Heart right ventricle (tissue), 16 donors: ENCODE measurements at places on chromosomes 12 and 14. TPM values are rescaled to one million over a fixed set of nuclear protein-coding genes. Genes with fewer than 3 reads are reported as not detected.

The RPL10L gene
- polyA plus RNA-seq: not detected

The AMN gene
- 0.15 TPM for polyA plus RNA-seq

The PLEKHH1 gene
- polyA plus RNA-seq: 2.3 TPM

The GLS2 gene
- 0.59 TPM for polyA plus RNA-seq

DNA sequence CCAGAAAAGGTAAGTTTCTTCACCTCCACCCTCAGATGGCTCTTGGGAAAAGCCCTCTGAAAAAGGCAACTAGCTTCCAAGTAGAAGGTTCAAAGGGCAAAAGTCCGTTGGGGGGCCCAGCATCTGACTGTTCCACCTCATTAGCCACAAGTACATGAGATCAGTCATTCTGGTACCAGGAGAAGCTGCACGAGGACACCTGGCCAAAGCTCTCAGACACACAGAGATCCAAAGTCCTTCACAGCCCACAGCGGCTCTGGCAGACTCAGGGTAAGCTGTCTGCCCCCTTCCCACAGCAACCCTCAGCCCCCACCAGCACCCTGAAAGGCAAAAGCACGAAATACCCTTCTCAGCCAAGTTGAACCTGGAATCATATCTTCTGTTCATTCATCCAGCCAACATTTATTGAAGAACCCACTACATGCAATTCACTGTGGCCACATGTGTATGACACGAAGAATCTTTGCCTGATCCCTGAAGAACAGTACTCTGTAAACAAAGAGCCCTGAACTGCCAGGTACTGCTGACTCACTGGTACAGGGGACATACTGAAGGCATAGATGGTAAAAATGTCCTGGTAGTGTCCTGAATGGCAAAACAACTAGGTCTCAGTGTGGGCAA is 19.0 kb downstream of the SLC7A7 start:
- DNase-seq: no peak

- no peak for DNase-seq
These were observed 2.6 kb downstream of the GPR68 start for GRCh38 chr14:91241863-91242262.

DNA sequence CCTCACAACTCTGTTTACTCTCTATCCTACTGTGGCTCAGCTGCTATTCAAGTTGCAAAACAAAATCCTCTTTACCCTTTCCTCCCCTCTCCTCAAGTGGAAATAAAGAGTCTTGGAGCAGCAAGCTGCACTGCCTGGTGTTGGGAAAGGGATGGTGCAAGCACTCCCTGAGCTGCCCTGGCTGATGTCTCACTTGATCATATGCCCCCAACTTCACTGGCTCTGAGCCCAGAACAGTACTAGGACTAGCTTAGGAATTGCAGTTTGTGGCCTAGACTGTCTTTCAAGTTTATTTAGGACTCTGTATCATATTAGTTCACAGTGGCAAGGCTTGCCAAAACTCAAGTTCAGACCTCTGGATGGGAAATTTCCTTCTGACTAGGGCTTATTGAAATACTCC is 1683.8 kb upstream of the SEL1L start:
- DNase-seq: no peak

- no peak for DNase-seq
These were observed 10.0 kb upstream of the AMHR2 start for GRCh38 chr12:53413485-53414204.

DNA sequence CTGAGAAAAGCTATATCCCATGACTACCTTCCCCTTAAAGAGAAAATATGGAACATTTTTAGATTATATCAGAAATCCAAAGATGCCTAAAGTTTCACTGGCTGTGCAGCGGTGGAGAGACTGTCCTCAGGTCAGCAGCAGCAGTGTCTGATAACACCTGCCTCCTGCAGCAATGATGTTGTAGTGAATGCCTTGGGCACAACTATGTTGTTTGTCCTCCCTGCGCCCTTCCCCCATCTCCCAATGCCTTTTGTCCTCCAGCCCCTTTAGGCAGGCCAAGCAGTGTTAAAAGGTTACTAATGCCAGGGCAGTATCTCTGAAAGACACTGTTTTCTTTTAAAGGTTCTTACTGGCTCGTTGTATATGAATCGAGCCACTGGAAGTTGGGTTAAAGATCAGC is 13.2 kb downstream of the RTRAF start:
- DNase-seq: no peak

DNA sequence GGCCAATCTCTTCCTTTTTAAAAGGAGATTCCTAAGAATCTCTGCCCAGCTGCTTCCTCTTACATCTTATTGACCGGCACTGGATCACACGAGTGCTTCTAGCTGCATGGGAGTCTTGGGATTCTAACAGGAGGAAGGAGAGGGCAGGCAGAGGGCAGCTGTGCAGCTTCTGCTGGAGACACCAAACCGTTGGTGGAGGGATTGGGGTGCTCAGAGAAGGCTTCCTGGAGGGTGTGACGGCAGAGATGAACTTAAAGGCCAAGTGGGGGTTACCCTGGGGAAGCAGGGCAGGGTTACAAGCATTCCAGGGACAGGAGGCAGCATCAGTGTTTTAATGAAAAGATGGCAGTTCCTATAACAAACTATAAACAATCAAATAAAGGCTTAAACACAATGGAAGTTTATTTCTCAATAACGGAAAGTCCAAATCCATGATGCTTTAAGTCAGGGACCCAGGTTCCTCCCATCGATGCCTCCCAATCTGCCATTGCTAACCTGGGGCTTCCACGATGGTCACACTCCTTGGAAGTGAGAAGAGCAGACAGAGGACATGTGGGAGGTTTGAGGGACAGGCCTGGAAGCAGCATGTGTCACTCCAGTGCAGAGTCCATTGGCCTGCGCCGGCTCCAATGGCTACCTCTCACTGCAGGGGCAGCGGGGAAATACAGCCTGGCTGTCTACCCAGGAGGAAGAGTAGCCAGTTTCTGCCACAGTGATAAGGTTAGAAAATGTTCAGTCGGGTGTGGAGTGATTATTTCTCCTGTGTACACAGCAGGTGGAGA is 53.1 kb upstream of the DDX11 start:
- DNase-seq: no peak

GRCh38 chr14:98951031-98951430 is 321.0 kb downstream of the BCL11B start:
- DNase-seq: no peak

DNA sequence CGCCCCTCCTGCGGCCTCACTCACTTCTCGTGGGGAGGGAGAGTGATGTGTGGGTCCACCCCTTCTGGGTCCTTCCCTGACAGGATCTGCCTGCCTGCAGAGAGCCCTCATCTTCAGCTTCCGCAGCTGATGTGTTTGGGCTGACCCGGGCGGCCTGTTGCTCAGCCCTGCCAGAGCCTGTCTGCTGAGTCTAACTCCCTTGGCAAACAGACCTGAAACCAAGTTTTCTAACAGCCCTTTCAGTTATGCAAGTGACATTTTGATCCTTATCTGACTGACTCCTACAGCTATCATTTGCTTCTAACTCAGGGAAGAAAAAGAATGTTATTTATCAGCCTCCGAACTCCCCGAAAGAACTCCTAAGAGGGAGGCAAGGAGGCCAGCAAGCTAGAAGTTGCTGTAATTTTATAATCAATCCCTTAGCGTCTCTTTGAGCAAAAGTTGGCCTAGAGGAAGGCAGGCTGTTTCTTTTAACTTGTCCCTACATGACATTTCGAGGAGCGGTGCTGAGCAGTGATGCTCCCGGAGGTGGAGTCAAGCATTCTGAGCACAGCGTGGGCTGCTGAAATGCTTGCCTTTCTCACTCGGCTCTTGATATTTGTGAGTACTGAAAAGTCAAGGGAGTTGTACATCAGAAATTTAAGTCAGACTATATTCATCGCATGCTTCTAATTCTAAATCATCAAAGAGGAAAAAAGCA is 31.5 kb upstream of the CACNA2D4 start:
- peak; percentile 43 for DNase-seq

GRCh38 chr12:23891115-23891514 is 58.4 kb downstream of the SOX5 start:
- DNase-seq: no peak

DNA sequence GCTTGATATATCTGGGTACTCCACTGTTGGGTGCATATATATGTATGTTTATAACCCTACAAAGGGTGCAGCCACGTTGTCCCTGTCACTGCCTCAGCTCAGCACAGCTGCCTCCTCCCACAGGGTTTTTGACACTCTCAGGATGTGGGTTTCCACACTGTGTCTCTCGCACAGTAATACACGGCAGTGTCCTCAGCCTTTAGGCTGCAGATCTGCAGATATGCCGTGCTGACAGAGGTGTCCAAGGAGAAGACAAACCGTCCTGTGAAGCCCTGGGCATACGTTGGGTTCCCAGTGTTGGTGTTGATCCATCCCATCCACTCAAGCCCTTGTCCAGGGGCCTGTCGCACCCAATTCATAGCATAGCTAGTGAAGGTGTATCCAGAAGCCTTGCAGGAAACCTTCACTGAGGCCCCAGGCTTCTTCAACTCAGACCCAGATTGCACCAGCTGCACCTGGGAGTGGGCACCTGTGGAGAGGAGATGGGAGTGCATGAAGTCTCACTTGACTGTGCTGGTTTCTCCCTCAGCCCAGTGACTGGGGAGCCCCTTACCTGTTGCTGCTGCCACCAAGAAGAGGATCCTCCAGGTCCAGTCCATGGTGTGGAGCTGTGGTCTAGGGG is 498.7 kb downstream of the TMEM121 start:
- no peak for DNase-seq

DNA sequence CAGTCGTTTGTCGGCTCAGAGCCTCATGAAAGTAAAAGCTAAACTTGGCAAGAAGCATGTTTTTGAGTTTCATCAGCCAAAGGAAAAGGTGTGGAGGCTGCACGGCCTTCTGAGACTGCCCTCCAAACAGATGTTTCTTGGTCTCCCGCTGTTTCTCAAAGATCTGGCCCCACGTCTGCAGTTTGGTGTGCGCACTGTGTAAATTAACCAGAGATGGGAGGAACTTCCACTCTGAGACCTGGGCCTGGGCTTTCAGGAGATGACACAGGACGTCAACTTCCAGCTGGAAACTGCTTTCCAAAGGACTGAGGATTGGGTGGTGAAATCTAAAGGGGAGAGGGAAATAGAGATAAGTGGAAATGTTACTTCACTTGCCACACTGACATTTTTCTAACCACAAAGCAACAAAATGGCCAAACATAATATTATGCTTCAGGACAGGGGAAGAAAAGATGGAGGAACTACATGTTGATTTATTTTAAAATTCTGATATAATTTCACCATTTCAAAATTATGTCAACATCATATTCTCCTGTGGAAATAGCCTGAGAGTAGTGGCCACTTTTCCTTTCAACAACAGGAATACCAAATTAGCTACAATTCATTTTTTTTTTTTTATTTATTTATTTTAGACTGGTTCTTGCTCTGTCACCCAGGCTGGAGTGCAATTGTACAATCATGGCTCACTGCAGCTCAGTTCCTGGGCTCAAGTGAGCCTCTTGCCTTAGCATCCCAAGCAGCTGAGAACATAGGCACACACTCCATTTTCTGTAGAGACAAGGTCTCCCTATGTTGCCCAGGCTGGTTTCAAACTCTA is 27.6 kb downstream of the KICS2 start:
- DNase-seq: no peak

DNA sequence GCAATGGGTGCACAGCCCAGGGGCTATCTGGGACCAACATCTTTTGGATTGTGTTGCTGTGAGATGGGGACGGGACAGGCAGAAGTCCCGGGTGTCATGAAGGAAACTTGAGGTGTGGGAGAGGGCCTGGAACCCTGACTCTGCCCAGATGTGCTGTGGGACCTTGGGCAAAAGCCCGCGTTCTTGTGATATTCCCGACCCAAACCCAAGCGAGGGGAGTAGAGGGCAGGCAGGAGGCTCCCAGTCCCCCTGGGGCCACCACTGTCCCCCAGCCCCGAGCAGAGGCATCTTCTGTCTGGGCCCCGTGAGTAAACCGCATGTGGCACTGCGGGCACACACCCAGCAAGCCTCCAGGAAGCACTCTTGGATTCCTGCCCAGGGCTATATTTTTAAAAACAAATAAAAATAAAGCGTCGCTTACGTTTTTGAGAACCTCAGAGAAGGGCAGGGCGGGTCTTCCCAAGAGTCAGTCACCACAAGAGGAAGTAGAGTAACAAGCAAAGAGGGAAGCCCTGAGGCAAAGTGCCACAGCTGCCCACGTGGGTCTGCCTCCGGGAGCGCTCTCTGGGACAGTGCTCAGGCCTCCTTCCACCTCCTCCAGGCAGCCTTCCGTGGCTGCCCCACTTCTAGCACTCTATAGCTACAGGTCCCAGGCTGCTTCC is 39.5 kb downstream of the BEGAIN start:
- DNase-seq: peak; percentile 54

DNA sequence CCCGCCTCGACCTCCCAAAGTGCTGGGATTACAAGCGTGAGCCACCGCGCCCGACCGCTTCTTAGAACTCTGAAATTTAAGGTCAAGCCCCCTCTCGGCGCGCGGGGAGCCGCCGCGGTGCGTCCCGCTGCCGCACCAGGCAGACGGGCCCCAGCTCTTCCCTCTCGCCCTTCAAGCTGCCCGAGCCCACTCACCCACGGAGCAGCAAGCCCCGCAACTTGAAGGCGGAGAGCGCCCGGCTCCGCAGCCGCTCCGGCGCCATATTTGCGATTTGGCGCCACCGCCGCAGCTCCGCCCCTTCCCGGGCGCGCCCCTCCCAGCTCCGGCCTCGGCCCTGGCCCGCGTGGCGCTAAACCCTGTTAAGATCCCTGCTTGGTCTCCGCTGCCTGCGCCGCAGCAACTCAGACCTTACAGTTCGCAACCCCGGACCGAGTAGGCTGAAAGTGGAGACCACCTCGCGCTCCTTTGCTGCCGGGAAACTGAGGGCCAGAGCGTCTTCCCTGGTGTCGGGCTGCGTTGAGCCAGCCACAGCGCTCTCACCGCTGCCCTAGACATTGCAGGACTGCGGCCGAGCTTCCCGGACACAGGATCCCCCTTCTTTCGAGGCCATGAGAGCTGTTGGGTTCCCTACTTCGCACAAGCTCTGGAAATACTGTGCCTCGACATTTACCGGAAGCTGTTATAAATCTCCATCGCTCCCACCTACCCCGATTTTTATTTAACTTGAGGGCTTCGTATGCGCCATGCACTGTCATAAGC is at the start of gene POLE2:
Gene POLE2 (minus strand): TSS at position 273 of the 759 bp plus-strand sequence. CDS start 11 bp downstream, at position 262.
- DNase-seq: peak; percentile 81

GRCh38 chr12:67540920-67541624 is 107.5 kb upstream of the DYRK2 start:
- DNase-seq: no peak

DNA sequence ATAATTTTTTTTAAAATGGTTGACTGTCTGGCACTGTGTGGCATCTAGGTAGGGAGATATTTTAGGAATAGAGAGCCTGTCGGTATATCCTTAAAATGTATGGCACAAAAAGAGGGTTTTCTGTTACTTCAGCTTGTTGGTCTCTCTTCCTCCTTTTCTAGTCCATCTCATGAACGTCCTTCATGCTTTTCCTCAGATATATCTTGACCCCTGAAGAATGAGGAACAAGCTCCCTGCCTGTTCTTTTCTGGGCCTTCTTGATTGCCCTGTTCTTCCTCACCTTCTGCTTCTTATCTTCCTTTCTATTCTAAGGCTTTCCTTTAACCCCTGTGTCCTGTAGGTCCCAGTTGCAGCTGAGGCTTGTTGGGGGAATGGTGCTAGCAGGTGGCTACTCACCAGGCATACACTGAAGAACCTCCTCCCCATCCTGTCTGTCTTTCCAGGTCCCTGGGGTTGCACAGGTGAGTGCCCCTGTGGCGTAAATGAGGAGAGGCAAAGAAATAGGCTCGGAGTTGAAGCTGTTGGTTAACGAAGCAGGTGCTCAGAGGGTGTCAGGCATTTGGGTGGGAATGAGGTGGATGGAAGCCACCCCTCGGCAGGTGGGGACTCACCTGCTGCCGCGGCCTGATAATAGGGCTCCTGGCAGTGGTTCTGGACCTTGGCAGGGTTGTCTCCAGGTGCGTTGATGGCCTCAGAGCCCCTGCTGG is 7.2 kb upstream of the C1R start:
- DNase-seq: no peak
